ENCODE measurements at places on chromosomes 1 and 21. TPM values are rescaled to one million over a fixed set of nuclear protein-coding genes. Genes with fewer than 3 reads are reported as not detected.

LMX1A gene
- 0.84 TPM for total RNA-seq

COL11A1 gene
- 265 TPM for total RNA-seq

GNAT2 gene
- total RNA-seq = 0.13 TPM

MEX3A gene
- total RNA-seq = 9.4 TPM

GJA9 gene
- total RNA-seq = not detected

GRCh38 chr21:29490016-29490415 is 191.3 kb downstream of the BACH1 start:
- H3K4me3 ChIP-seq = no peak overlapping the region
- H3K27ac ChIP-seq = no peak overlapping the region
- no peaks in the 10 kb centered on the region for H3K36me3 ChIP-seq

AZIN2 gene
- total RNA-seq = 5.3 TPM

DNA sequence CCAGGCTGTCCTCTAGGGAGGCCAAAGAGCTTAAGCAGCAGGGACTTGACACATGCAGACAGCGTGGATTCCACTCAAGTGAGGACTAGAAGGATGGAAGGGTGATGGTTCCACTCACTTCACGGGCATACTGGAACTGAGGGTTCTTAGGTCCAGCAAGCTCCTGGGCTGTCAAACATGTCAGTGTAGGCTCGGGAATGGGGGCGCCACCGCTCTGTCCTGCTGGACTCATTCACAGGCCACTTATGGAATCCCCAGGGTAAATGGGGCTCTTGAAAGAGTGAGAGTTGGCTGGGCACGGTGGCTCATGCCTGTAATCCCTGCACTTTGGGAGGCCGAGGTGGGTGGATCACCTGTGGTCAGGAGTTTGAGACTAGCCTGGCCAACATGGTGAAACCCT is 27.7 kb upstream of the CSF3R start:
- no peak for DNase-seq
- no peaks in the 10 kb centered on the region for H3K4me1 ChIP-seq
- H3K27ac ChIP-seq = no peak overlapping the region
- H3K36me3 ChIP-seq = no peaks in the 10 kb centered on the region

GPR153 gene
- total RNA-seq = 9.8 TPM

GRCh38 chr21:31143036-31143435 is 104.8 kb upstream of the KRTAP19-8 start:
- no peaks in the 10 kb centered on the region for H3K27me3 ChIP-seq
- no peaks in the 10 kb centered on the region for H3K36me3 ChIP-seq
- H3K4me1 ChIP-seq = peaks cover 19% of the 10 kb centered on the region
- H3K4me3 ChIP-seq = no peak overlapping the region

MTF1 gene
- 2.4 TPM for total RNA-seq

GRCh38 chr1:33332881-33333280 is 12.0 kb upstream of the A3GALT2 start:
- H3K4me3 ChIP-seq = no peak overlapping the region
- H3K27me3 ChIP-seq = no peaks in the 10 kb centered on the region
- H3K36me3 ChIP-seq = peaks cover 72% of the 10 kb centered on the region
- DNase-seq = no peak
- peak overlapping the region; percentile 15 for H3K27ac ChIP-seq
- H3K4me1 ChIP-seq = peaks cover 36% of the 10 kb centered on the region

FCGR1A gene
- 1.4 TPM for total RNA-seq

DNA sequence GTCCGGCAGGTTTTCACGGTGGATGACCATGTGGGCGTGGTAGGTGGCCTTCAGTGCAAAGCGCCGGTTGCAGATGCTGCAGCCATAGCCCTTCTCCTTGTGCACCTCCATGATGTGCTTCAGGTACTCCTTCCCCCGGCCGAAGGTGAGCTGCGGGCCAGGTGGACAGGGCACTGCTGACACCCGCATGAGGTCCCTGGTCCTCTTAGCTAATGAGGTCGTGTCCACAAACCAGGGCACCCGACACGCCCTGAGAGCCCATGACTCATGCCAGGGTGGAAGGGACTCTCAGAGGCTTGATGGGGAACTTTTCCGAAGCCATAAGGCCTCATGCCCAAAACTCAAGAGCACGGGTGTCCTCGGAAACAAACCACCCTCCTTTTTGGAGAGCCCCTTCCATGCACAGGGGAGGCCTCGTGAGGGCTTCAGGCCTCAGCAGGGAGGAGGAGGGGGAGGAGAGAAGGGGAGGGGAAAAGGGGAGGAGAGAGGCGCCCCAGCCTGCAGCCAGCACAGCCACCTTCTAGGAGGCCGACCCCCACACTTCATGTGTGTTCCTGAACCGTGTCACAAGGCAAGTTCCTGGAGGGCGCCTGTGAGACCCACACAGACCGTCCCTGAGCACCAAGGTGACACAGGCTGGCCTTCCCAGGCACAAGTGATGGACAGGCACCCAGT is 54.4 kb upstream of the RIPK4 start:
- DNase-seq = no peak
- H3K4me1 ChIP-seq = peaks cover 2% of the 10 kb centered on the region
- H3K36me3 ChIP-seq = peaks cover 45% of the 10 kb centered on the region

GNG4 gene
- total RNA-seq = 0.27 TPM

DNA sequence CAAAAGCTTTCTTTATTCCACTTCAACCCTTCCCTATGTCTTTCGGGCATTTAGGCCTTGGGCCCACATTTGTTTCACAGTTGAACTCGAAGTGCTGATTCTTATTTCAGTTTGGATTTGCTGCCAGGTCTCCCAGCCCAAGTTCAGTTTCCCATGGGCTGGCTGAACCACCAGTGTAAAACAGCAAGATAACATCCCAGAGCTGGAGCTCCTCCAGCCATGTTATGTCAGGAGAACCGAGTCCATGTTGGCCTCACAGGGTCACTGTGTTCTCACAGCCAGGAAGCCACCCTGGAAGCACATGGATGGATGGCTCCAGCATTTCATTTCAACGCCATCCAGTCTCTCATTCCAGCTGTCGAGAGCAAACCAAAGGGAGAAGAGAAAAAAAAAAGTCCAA is 45.2 kb upstream of the RXRG start:
- peak; percentile 77 for DNase-seq
- H3K4me3 ChIP-seq = no peak overlapping the region
- H3K27me3 ChIP-seq = no peaks in the 10 kb centered on the region
- H3K27ac ChIP-seq = peak overlapping the region; percentile 1
- no peaks in the 10 kb centered on the region for H3K36me3 ChIP-seq

GRCh38 chr1:208184966-208185654 is 59.1 kb downstream of the PLXNA2 start:
- peak; percentile 74 for DNase-seq
- peaks cover 13% of the 10 kb centered on the region for H3K36me3 ChIP-seq
- H3K27ac ChIP-seq = peak overlapping the region; percentile 87
- H3K4me3 ChIP-seq = no peak overlapping the region

DNA sequence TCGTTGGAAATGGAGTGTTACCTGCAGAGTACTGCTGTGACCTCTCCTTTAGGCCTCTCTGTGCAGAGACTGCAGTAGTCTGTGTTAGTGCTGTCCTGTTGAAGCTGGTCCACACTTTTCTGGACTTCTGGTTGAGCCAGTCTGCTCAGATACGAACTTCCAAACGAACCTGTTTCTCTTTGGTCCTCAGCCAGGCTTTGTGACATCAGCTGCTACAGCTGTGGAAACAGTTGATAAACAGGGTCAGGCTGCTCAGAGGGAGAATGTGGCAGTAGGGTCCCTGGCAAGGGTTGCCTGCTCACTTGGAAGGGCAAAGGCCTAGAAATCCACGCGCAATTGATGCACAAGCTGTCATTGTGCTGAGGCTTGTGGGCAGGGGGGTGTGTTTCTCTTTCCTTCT is 98.8 kb downstream of the NOS1AP start:
- H3K4me1 ChIP-seq = peaks cover 17% of the 10 kb centered on the region
- H3K27ac ChIP-seq = no peak overlapping the region
- no peaks in the 10 kb centered on the region for H3K27me3 ChIP-seq
- no peak overlapping the region for H3K4me3 ChIP-seq

DNA sequence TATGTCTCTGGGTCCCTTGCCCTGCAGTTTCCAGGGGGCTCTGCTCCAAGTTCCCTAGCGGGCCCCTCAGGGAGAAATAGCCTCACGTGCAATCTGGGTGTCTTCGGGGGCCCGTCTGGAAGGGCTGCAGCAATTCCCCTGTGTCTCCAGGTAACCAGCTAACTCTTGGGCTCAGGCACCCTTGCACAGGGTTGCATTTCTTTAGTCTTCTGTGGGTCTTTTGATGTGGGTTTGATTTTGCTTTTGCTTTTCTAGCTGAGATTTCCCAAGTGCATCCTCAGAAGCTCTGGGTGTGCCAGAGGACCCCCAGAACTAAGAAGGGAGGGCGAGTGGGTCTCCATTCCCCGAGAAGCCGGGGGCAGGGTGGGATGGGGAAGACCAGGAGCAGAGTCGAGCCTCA is 75.7 kb downstream of the SPSB1 start:
- no peak overlapping the region for H3K27ac ChIP-seq
- no peak for DNase-seq
- peaks cover 23% of the 10 kb centered on the region for H3K4me1 ChIP-seq

GRCh38 chr1:231629132-231629531 is 2.5 kb downstream of the DISC1 start:
- no peaks in the 10 kb centered on the region for H3K27me3 ChIP-seq
- H3K4me1 ChIP-seq = peaks cover 19% of the 10 kb centered on the region
- no peak for DNase-seq
- H3K27ac ChIP-seq = no peak overlapping the region
- no peak overlapping the region for H3K4me3 ChIP-seq

GRCh38 chr1:32651461-32652073 is 559 bp downstream of the RBBP4 start:
- peaks cover 32% of the 10 kb centered on the region for H3K36me3 ChIP-seq
- DNase-seq = no peak
- peak overlapping the region; percentile 96 for H3K27ac ChIP-seq
- H3K4me3 ChIP-seq = peak overlapping the region; percentile 81
- H3K4me1 ChIP-seq = peaks cover 15% of the 10 kb centered on the region
- H3K27me3 ChIP-seq = no peaks in the 10 kb centered on the region

CSMD2 gene
- 0.27 TPM for total RNA-seq

GRCh38 chr1:67342076-67342890 is 34.6 kb downstream of the IL12RB2 start:
- no peaks in the 10 kb centered on the region for H3K4me1 ChIP-seq
- no peak overlapping the region for H3K27ac ChIP-seq
- H3K27me3 ChIP-seq = no peaks in the 10 kb centered on the region
- no peak overlapping the region for H3K4me3 ChIP-seq
- no peaks in the 10 kb centered on the region for H3K36me3 ChIP-seq
- DNase-seq = no peak

GRCh38 chr1:116228511-116228910 is 117.3 kb downstream of the MAB21L3 start:
- H3K36me3 ChIP-seq = no peaks in the 10 kb centered on the region

SGIP1 gene
- total RNA-seq = 1.7 TPM

- no peaks in the 10 kb centered on the region for H3K27me3 ChIP-seq
- no peak for DNase-seq
- H3K36me3 ChIP-seq = no peaks in the 10 kb centered on the region
- H3K4me1 ChIP-seq = peaks cover 2% of the 10 kb centered on the region
- no peak overlapping the region for H3K4me3 ChIP-seq
- no peak overlapping the region for H3K27ac ChIP-seq
Observed at GRCh38 chr1:31812158-31812829, 3.5 kb downstream of the SPOCD1 start.

DNA sequence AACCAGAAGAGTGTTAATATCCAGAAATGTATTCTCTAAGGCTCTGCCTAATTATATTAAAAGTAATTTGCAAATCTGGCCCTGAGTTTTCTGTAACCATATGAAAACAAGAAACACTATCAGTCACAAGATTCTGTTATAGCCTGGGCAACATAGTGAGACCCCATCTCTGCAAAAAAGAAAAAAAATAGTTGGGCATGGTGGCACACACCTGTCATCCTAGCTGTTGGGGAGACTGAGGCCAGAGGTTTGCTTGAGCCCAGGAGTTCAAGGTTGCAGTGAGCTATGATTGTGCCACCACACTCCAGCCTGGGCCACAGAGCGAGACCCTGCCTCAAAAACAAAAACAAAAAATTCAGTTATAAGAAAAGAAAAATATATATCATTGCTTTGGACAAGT is 25.6 kb downstream of the C1orf21 start:
- no peak overlapping the region for H3K27ac ChIP-seq
- H3K27me3 ChIP-seq = no peaks in the 10 kb centered on the region
- H3K4me3 ChIP-seq = no peak overlapping the region
- peaks cover 3% of the 10 kb centered on the region for H3K4me1 ChIP-seq

- H3K27ac ChIP-seq = no peak overlapping the region
- peaks cover 6% of the 10 kb centered on the region for H3K4me1 ChIP-seq
- H3K36me3 ChIP-seq = no peaks in the 10 kb centered on the region
- H3K27me3 ChIP-seq = no peaks in the 10 kb centered on the region
- DNase-seq = no peak
Observed at GRCh38 chr21:15446223-15446622, 283.6 kb upstream of the USP25 start.

DNA sequence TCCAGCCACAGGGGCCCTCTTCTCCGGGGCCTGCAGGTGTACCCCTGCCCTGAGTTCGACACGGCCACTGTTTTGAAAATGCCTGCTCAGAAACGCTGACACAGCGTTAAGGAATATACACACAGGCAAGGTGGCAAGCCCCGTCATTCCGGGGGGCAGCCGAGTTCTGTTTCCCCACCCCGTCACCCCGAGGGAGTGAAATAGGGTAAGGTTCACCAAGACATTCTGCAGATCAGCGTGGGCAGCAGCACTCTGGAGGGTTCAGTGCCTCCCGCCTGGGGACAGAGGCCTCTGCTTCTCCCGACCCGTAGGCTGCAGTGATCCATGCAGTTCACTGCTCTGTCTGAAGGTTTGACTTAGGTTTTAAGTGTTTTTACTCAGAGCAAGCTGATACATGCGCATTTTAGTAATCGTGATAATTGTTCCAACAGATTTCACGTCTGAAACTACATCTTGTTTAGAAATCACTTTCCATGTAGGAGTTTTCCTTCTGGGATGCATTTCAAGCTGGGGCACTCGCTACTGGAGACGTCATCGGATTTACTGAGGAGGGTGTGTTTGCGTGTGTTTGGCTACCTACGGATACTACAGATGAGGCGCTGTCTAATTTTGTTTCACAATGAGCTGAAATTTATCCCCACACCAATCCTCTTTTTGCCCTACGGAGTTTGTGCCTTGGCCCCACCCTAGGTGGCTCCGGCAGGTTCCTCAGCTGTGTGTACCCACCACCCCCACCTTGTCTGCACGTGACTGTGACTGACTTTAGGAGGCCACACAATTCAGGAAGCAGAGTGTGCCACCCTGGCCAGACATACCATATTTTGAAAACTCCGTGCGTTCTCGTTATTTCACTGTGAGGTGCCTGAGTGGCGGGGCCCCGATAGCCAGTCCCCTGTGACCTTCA is 63.5 kb downstream of the AGPAT3 start:
- peaks cover 17% of the 10 kb centered on the region for H3K36me3 ChIP-seq
- DNase-seq = peak; percentile 90
- H3K4me3 ChIP-seq = no peak overlapping the region
- no peaks in the 10 kb centered on the region for H3K27me3 ChIP-seq
- peak overlapping the region; percentile 57 for H3K27ac ChIP-seq
- peaks cover 6% of the 10 kb centered on the region for H3K4me1 ChIP-seq

C1orf141 gene
- not detected for total RNA-seq

- no peak for DNase-seq
- H3K27me3 ChIP-seq = no peaks in the 10 kb centered on the region
- H3K36me3 ChIP-seq = no peaks in the 10 kb centered on the region
- H3K4me1 ChIP-seq = peaks cover 16% of the 10 kb centered on the region
Observed at GRCh38 chr1:181714428-181714827, 231.1 kb downstream of the CACNA1E start.

SYPL2 gene
- total RNA-seq = 57.3 TPM

SPATA21 gene
- 0.04 TPM for total RNA-seq

- H3K4me3 ChIP-seq = peak overlapping the region; percentile 55
- no peak for DNase-seq
- peak overlapping the region; percentile 53 for H3K27ac ChIP-seq
- H3K27me3 ChIP-seq = peaks cover 2% of the 10 kb centered on the region
- no peaks in the 10 kb centered on the region for H3K36me3 ChIP-seq
- H3K4me1 ChIP-seq = peaks cover 11% of the 10 kb centered on the region
Observed at GRCh38 chr1:87132284-87132870, 196.3 kb upstream of the LMO4 start.

Measured in muscle of leg (tissue), 16 donors.